D721Med (cell line): ENCODE measurements at places on chromosomes 5 and 9.

- DNase-seq, result no peak
These were observed 100.4 kb downstream of the FAM114A2 start for GRCh38 chr5:153938191-153938842.

DNA sequence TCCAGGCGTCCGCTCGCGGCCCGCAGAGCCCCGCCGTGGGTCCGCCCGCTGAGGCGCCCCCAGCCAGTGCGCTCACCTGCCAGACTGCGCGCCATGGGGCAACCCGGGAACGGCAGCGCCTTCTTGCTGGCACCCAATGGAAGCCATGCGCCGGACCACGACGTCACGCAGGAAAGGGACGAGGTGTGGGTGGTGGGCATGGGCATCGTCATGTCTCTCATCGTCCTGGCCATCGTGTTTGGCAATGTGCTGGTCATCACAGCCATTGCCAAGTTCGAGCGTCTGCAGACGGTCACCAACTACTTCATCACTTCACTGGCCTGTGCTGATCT, 294 bp downstream of the ADRB2 start:
- DNase-seq, result no peak

GRCh38 chr5:41459557-41459956, 50.8 kb downstream of the PLCXD3 start:
- no peak for DNase-seq

GRCh38 chr5:107268241-107268640, 402.5 kb downstream of the EFNA5 start:
- DNase-seq, result no peak

- DNase-seq, result no peak
These were observed 1.9 kb upstream of the DCAF10 start for GRCh38 chr9:37798677-37799076.

DNA sequence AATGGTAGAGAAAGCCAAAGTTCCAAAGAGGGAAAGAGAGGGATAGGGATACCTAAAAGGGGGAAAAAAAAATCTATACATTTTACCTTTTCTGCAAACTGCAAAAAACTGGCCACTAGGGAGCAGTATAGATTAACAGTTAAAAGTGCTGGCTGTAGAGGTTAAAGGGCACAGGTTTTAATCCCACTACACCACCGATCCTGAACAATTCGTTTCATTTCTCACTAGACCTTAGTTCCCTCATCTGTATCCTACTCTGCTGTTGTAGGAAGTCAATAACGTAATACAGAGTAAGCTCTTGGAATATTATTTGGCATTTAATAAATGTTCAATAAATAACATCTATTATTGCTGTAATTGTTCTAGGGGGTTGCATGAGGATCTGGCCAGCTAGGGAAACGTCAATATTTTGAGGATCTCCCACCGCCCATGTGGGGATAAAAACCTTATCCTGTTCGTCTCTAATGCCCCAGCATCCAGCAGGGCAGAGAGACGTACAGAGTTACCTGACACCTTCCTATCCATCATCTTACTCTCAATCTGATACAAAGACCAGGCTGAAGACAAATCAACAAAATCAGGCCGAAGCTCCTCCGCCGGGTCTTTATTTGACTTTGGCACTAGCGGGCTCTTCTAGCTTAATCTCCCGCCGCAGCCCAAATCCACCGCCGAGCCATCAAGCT, 757 bp downstream of the CDC26 start:
- DNase-seq, result no peak

DNA sequence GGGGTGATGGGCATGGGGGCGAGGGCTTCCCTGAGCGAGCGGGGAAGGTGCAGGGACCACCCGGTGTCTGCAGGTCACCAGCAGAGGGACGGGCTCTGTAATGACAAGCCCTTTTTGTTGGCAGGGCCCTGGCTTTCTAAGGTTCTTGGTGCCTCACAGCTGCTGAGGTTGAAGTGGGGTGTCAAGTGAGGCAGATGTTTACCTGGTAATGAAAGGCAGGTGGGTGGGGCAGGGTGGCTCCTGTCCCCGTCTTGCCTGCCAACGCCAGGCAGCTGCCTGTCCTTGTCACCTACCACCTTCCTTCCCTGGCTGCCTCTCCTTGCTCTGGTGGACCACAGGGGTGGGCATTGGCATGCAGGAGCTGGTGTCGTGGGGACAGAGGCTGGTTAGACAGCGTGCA, 41.0 kb upstream of the SEMA4D start:
- no peak for DNase-seq

DNA sequence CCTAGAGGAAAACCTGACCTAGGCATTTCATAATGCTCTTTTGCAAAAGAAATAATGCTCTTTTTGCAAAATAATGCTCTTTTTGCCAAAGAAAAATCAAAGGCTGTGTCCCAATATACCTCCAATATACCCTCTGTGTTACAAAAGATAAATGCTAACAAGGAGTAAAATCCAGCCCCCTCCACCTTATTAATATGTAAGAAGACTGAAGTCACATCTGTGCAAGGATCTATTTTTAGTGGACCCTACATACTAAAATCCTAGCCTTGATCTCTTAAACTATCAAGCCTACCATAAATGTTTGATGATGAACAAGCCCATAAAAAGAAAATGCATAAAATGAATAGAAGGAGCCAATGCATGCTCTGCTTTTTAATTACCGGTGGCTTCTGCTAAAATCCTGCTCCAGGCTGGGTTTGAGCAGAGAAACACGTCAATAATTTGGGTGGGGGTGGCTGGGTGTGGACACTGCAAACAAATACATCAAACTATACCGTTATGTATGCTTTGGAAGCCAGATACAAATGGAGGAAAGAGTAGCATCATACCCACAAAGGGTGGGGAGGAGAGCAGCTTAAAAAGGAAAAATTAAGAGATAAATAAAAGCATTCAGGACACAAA, 131.6 kb downstream of the SEMA6A start:
- DNase-seq, result no peak

DNA sequence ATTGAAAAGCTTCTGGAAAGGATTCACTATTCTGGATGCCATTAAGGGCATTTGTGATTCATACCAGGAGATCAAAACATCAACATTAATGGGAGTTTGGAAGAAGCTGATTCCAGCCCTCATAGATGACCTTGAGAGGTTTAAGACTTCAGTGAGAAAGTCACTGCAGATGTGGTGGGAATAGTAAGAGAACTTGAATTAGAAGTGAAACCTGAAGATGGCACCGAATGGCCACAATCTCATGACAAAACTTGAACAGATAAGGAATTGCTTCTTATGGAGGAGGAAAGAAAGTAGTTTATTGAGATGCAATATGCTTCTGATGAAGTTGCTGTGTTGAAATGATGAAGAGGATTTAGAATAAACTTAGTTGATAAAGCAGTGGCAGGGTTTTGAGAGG, 254.6 kb upstream of the SLC24A2 start:
- DNase-seq, result no peak

DNA sequence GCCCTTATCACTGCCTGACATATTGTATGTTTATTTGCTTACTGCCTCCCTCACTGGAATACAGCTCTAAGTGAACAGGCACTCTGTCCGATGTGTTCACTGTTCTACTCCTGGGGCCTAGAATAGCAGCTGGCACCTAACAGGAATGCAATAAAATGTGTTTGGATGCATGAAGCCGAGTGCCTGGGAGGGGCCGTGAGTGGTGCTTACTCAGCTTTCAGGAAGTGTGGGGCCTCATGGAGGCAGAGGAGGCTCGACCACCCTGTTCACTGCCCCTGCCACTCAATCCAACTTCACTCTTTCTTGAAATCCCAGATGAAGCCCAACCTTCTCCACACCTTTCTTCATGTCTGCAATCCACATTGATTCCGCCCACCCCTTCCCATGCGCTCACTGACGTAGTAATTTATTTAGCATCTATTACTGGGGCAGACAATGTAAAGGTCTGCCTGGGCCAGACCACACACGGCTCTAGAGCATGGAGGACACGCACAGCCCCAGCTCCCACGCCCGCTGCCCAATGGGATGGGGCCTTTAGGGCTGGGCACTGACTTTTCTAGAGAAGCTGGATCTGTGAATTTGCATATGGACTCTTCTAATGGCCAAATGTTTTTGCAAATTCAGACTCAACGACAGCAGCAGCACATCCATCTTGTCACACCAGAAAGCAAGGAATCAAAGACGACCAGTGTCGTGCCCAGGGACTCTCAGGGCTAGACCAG, 21.3 kb downstream of the TBC1D9B start:
- DNase-seq, result no peak

DNA sequence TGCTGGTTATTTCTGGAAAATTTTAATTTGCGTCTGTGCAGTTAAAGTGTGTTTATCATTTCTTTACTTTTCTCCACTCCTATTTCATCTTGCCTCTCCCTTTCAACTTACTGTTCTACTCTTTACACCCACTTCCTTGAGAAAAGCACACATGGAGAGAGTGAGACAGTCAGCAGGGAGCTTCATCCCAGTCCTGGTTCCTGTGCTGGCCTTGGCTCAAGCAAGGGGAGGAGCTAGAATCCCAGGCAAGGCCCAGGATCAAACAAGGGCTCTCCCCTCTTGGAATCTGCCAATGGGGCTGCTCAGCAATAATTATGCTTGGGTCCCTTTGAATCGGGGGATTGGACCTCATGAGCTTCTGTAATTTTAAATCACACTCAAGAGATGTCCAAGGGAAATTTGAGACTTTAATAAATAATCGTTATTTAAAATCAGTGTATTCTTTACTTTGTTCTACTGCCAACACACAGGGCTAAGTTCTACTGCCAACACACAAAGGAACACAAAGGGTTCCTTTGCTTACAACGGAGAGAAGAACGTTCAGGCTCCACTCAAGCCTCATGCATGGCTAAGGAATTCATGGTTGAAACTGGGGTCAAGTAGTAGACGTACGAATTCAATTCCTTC, 439.3 kb upstream of the DAB2 start:
- DNase-seq, result no peak

GRCh38 chr5:22341406-22341805, 511.7 kb downstream of the CDH12 start:
- no peak for DNase-seq

DNA sequence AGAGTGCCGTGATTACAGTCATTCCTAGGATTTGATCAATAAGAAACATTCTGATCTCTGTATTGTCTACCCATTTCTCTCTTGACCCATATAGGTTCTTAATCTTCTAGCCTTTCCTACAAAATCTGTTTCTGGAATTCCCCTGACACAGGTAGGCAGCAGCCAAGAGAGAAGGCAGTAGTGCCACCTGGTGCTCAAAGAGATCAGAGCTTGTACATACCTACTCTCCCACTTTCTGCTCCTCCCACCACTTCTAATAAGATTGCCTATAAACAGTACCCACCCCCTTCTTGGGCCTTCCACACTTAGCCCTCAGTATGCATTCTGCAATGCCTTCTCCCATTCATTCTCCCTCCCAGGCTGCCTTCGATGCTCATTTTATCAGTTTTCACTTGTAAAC, 117.4 kb upstream of the RORB start:
- no peak for DNase-seq

DNA sequence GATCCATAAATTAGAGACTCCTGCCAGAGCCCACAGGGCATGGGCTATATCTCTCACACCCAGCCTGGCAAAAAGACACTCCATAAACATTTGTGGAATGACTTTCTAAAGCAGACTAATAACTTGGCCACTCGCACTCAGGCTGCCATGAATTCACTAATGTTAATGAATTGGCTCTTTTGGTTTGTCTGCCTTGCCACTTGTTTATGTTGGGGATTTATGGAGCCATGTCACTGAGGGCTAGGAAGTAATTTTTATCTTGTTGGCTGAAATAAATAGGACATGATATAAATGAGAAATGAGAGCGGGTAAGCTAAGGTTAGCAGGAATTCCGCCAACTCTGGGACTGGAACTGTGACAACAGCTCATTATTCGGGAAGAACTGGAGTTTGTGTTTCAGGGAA, 55.2 kb downstream of the DROSHA start:
- no peak for DNase-seq

DNA sequence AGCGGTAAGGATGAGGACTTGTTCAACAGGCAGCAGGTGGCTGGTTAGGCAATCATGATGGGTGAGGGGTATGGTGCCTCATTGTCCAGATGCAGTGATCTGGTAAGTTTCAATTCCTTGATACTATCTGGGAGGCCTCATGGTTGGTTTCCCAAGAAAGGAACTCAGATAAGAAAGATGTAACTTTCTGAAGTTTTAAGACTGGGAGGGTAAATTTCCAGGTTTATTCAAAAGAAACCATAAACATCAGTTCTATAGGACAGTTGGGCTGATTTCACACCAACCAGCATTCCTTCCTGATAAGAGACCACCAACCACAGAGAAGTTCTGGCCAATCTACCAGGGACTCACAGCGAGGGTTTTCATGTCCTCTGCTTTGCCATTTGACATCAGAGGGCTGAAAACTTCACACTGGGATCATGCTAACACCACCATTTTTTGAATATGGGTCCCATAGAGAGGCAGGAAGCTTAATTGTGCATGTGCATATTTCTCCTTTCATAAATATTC, 773 bp upstream of the AGGF1 start:
- DNase-seq, result no peak

- DNase-seq, result no peak
These were observed 209.6 kb upstream of the IRX1 start for GRCh38 chr5:3385991-3386519.

DNA sequence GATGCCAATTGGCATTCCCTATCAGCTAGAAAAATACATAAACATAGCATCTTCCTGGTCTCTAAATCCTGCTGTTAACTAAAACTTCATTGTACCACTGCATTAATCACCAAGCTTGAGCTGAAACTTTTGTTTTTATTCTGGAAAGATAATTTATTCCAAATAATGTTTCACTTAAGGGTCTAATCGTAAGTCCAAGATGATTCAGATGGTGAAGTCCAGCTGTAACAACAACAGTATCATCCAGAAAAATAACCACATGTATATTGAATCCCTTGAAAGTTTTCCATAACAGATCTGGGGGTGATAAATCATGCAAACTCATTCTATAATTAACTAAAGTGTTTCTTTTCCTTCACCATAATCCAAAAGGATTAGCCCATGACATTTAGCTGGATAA, 23.9 kb downstream of the RORB start:
- DNase-seq, result no peak

- no peak for DNase-seq
These were observed 31.2 kb downstream of the CNOT6 start for GRCh38 chr5:180525399-180525798.

DNA sequence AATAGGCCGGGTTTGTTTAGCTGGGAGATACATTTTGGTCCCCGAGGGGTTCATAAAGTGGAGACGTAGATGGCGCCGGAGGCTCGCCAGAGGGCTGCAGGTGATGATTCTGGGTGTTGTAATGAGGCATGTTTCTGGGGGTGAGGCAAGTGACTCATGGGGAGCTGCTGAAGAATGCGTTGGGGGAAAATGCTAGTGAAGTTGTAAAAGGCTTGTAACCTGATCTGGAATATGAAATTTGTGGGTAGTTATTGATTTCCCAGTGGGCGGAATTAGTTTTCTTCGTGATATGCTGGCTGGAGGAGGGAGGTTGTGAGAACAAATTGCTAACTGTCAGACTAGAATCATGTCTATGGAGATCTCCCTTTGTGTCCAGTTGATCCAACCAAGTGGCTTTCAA, 158.3 kb downstream of the DOCK2 start:
- no peak for DNase-seq

- DNase-seq, result no peak
These were observed 141.4 kb downstream of the EBF1 start for GRCh38 chr5:158958021-158958994.

DNA sequence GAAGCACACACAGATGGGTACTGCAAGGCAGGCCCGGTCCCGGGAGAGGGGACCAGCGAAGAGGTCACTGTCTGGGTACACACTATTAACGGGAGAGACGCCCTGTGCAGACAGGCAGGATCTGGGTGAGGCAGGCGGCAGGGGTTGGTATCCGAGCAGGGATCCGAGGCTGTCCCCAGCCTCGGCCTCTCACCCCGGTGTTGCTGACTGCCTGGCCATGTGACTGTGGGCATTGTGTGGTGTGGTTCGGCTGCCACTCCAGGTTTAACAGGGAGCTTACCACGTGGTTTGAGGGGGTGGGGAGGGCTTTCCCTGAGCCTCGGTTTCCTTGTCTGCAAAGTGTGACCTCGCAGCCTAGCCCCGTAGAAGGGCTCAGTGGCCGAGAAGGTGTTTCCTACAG, 11.1 kb upstream of the RALGDS start:
- no peak for DNase-seq
